ENCODE measurements at places on chromosomes 16 and 17.
A peak's percentile ranks its signal among the peaks of the same experiment; 100 is the strongest.

- DNase-seq = no peak
Observed at GRCh38 chr16:9042533-9042932, 48.9 kb upstream of the HAPSTR1 start.

GRCh38 chr17:79559111-79559887 is 51.6 kb downstream of the RBFOX3 start:
- DNase-seq = no peak

- DNase-seq = peak; percentile 84
Observed at GRCh38 chr17:65137021-65137939, at the start of gene RGS9. RGS9 (plus strand) TSS chr17:65137370; CDS start chr17:65137541, 171 bp downstream.

- DNase-seq = no peak
Observed at GRCh38 chr17:34733333-34733732, 154.0 kb downstream of the TMEM132E start.

GRCh38 chr17:7260651-7261378 is 1.5 kb downstream of the CLDN7 start:
- peak; percentile 50 for DNase-seq

DNA sequence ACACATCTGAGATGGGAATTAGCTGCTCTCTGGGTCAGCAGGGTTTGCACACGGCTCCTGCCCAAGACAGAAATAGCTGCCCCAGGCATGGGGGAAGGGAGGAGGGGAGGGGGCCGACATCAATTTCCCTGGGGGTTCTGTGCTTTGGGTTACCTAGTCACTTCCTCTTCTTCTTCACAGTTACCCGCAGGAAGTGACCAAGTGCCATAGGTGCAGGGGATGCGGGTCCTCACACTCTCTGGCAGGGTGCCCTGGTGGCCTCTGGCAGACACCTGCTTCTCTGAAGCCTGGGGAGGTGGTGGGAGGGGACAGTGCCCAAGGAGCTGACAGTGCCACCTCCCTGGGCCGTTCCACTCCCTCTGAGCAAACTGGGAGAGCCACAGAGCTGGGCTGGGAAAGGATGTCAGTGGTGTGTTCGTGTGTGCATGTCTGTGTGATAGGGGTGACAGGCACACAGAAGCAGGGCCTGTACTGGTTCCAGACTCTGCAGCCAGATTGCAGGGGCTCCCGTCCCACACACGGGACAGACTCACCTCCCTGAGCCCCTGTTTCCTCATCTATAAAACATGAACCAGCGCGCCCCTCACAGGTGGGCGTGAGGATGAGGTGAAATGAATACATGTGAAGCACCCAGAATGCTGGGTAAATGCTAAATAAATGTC is 18.2 kb downstream of the SCN4A start:
- DNase-seq = no peak

DNA sequence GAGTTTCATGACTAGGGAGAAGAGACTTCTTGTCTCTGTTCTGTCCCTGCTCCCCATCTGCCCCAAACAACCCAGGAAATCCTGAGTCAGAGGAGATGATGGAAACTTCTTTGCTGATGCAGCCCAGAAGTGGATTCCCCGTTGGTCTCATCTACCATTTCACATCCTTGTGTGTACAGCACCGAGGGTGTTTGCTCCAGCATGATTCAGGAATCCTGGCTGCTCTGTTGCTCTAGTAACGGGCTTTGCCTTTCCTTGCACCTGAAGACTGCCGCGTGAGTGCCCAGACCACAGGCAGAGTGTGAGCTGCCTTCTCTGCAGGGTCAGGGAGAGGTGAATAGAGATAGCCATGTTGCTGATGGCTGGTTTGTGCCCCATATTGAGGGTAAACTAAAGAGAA is 408.4 kb downstream of the CPPED1 start:
- DNase-seq = no peak

- no peak for DNase-seq
Observed at GRCh38 chr16:88599825-88600538, 29.8 kb downstream of the ZC3H18 start.

- DNase-seq = no peak
Observed at GRCh38 chr16:30457743-30458560, 12.3 kb upstream of the SEPHS2 start.

GRCh38 chr17:81044428-81044763 is 9.4 kb downstream of the BAIAP2 start:
- DNase-seq = no peak
